ENCODE measurements at places on chromosomes 1 and 21.

DNA sequence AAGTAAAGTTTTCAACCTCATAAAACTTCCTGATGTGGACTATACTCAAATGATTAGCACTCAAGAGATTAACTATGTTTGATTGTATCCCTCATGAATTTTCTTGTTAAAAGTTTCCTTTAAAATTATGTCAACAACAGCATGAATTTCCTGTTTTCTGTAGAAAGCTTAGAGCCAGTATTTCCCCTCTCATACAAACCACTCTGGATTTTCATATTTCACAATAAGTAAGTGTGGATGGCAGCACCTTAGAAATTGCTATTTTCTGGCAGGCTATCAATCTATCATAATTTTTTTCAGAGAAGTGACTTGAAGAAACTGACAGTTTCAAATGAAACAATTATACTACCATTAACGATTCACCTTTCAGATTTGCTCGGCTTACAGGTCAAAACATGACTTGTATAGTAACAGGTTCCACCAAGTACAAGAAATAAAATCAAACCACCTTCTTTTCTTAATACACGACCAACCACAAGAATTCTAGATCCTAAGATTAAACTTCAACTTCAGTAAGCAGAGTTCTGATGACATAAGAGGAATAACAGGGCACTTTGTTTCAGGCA is 20.8 kb downstream of the ELK4 start:
- DNase-seq, result no peak

GRCh38 chr1:1535201-1536018 is 5.0 kb downstream of the TMEM240 start:
- no peak for DNase-seq

DNA sequence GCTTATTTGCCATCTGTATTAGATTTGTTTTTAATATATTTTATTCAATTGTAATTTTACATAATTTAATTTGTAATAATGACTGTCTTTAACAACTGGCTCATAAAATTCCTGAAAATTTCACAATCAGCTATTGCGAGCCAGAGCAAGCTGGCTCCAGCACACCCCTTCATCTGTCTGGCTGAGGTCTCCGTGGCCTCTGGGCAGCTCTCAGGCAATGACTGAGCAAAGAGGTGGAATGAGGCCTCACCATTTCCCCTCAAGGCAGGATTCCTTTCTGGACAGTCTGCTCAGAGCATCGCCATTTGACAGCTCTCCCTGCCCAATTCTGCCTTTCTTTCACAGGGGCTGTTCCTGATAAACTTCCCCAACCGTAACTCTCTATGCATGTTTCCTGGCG is 5.8 kb upstream of the KANK4 start:
- no peak for DNase-seq

GRCh38 chr1:111274653-111275052 is 16.0 kb upstream of the CHIA start:
- no peak for DNase-seq

DNA sequence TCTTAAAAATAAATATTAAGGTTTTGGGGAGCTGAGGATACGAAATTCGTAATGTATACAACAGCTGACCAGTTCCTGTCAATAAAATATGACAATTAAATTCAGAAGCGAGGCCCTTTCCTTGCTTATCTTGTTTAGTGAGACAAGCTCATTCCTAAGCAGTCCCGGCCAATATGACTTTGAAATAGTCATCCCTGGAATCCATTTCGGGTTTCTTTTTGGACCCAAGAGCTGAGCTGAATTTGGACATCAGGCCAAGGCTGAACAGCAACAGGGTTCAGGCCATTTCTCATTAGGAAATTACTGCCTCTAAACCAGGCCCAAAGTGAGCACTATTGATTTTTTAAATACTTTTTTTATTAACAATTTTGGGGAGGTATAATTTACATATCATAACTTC is 17.3 kb upstream of the FMN2 start:
- DNase-seq, result no peak

DNA sequence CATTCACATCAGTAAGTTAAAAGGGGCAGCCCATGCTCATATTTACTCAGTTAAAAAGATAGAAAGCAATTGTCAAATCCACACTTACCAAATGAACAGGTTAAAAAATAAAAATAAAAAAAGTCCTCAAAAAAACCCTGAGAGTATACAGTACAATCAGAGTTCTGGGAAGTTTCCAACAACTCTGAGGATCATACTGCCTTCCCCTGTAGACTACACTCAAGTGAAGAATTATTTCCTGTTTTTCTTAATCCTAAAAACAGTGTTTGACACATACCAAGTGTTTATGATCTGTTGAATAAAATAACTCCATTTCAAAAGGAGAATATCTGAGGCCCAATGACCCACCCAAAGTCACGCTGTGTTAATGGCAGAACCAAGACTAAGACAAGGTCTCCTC is 61.8 kb downstream of the INTS7 start:
- no peak for DNase-seq

DNA sequence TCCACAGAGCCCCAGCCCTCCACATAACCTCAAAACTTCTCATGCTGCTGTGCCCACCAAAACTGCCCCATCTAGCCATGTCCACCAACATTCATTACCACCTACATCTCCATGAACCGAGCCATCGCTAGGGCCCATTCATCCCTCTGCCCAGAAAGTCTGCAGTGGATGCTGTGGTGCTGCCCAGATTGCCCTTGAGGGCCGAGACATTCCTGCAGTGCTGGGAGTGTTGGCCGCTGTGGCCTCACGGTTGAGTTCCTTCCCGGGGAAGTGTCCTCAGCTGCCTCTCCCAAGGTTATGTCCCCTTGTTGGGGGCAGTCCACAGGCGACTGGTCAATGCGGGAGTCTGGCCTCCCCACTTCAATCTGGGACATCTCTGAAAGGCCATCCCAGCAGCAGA is 30.3 kb upstream of the DMBX1 start:
- no peak for DNase-seq

DNA sequence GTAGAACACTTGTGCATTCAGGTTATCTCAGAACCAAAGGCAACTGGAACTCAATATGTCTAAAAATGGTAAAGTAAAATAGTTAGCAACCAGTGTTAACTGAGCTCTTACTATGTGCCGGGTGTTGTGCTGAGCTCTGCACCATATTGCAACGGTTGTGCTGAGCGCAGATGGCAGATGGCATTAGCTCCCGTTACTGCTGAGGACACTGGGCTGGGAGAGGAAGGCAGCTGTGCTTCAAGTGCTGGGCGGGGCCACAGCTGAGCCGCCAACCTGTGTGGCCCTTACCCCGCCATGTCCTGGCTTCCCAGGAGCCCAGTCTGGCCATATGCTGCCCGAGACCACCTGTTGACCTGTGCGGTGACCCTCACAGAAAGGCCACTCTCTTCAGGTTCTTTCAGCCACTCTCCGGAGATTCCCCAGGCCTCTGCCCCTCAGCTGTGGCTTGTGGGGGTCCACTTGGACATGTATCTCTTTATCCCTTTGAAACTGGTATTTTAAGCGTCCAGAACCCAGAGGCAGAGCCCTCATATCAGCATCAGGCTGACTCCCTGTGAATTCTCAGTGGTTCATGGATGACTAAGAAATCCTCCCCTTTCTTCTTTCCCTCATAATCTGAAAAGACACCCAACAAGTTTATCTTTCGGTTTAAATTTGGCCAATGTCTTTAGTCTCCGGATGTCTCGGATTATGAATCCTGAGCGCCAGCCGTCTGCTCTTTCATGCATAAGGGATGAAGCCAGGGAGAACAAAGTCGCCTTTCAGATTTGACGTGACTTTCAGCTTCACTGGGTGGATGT is 26.4 kb downstream of the LDLRAP1 start:
- DNase-seq, result no peak

DNA sequence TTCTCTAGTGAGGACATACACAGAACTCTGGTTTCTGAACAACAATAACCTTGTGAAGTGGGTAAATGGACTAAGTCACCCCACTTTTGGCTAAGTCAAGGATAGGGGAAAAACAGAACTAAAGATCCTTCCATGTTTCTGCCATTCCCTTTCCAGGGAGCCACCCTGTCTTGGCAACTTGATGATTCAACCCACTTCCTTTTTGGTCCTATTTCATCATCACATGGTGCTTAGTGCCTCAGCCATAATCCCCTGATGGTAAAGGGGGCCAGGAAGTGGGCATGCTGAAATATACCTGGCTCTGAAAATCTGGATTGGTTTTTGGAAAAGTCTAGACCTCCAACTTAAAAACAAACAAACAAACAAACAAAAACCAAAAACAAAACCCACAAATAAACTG is 206.4 kb upstream of the FOXD3 start:
- no peak for DNase-seq

DNA sequence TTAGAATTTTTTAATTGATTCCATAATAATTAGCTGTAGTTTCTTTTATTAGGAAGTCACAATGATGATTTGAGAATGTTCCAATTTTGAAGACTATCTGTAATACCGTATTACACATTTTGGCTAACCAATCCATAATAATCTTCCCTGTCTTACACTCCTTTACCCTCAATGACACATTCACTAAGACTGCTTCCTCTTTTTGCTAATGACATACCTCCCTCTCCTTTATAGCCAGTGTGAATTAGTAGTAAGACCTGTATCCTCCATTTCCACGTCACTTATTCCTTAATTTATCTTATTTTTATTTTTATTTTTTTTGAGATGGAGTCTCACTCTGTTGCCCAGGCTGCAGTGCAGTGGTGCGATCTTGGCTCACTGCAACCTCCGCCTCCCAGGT is 10.1 kb downstream of the KDM1A start:
- DNase-seq, result no peak

- no peak for DNase-seq
Measured at GRCh38 chr1:84833194-84833593, 59.8 kb downstream of the LPAR3 start.

- DNase-seq, result no peak
Measured at GRCh38 chr1:151816548-151817352, 11.5 kb upstream of the LINGO4 start.

DNA sequence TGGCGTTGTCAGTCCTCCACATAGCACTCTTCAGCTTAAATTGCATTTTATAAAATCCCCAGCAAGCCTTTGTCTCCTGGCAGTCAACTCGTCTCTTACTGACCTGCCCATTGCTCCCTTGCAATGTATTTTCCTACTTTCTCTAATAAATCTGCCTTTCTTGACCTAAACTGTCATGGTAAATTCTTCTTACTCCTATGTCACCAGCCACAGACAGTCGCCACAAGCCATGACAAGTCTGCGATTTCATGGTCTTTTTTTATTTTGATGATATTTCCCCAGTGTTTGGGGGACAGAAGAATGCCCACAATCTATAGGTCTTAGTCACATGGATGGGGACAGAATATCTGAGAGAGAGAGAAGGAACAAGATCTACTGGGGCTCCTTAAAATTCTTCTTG is 8.4 kb downstream of the IFNAR2 start:
- DNase-seq, result no peak

- no peak for DNase-seq
Measured at GRCh38 chr1:227261501-227261900, 56.8 kb downstream of the CDC42BPA start.

- no peak for DNase-seq
Measured at GRCh38 chr1:227712648-227713047, 22.5 kb downstream of the JMJD4 start.

GRCh38 chr1:211783897-211784296 is 46.7 kb downstream of the LPGAT1 start:
- DNase-seq, result no peak

GRCh38 chr1:204706838-204707509 is 21.4 kb upstream of the LRRN2 start:
- DNase-seq, result no peak

DNA sequence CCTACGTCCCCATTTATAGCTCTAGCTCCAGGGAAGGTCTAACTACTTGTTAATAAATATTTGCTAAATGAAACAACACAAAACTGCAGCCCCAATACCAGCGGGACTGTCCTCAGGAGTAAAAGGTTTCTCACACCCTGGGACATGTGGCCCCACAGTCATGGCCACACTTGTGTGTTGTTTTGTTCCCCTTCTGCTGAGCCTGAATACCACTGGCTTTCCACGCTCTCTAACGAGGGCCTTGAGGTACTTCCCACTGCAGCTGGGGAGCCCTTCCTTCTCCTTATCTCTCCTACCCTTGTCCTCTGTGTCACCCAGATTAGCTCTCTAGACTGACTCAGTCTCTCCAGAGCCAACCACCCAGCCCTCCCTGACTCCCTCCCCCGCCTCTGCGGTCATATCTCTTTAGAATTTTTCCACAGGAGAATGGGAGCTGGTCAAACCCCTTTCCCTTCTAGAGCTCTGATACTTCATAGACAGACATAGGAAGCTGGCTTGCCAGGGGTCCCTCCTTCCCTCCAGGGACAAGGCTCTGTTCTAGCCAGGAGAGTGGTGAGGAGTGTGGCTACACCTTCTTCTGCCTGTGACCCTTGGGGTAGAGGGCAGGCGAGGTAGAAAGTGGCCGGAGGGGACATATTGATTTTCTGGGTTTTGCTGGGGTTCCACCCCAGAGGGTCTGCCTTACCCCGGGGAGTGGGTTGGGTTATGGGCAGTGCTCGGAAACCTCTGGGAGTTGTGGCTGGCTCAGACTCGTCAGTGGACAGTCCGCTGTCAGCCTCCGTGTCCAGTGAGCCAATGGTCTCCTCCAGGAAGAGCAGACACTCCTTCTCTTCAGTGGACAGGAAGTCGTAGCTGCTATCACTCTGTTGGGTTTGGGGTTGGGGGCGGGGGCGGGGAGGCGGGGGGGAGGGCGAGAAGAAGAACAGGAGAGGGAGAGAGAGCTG is 8.1 kb downstream of the C1orf116 start:
- peak; percentile 96 for DNase-seq

GRCh38 chr1:2229911-2230731 is 2.0 kb downstream of the SKI start:
- DNase-seq, result no peak

- no peak for DNase-seq
Measured at GRCh38 chr1:39969531-39970270, 14.8 kb downstream of the MFSD2A start.

DNA sequence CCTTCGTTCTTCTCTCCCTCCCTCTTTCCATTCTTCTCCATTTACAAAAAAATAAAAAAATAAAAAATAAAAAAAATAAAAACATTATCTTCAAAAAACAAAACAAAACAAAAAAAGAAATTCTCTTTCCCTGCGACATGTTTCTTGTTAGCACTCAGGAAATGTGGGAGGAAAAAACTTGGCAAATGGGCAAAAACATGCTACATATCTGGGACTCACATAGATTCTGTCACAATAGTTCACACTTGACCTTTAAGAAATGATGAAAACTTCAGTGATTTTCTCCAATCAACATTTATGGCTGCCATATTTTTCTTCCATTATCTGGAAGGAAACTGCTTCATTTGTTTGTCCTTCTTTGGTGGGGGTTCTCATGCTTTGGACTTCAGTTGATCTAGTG is 109.3 kb downstream of the PRKAB2 start:
- DNase-seq, result no peak

- DNase-seq, result peak; percentile 79
Measured at GRCh38 chr1:205325334-205325884, 3.9 kb upstream of the NUAK2 start.

GRCh38 chr21:31347435-31348032 is 3.5 kb upstream of the TIAM1 start:
- no peak for DNase-seq

DNA sequence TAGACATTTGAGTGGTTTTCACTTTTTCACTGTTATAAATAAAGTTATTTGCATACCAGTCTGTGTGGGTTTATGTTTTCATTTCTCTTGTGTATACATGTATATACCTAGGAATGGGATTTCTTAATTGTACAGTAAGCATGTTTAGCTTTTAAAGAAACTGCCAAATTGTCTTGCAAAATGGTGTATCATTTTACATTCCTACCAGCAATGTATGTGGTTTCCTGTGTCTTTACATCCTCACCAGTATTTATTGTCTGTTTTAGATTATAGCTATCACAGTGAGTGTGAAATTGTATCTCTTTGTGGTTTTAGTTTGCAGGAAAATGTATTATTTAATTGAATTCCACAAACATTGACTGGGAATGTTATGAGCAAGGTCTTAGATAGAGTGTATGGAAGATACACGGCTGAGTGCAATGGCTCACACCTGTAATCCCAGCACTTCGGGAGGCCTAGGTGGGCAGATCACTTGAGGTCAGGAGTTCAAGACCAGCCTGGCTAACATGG is 57.3 kb downstream of the MACF1 start:
- no peak for DNase-seq

All from hematopoietic multipotent progenitor cell treated with erythropoietin and hydrocortisone succinate and interleukin-3 and kit ligand, for 17 days (in vitro differentiated cells).